ENCODE measurements at places on chromosomes 11 and 22.

DNA sequence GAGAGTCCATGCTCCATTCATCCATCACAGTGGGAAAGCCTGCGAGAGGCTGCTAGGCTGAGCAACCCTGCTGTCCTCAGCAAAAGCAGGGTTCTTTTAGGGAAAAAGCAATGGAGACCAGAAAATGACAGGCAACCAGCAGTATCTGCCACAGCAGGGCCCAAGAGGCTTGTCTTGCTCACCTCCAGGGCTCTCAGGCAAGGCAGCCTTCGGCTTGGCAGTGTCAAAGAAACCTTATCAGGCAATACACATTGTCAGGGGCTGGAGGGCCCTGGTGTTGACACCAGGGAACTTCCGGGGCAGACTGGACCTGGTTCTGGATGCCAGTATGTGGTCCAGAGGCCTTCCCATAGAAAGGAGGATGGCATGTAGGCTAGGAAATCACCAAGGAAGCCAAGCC, 10.2 kb upstream of the TLCD5 start:
- no peak for DNase-seq

DNA sequence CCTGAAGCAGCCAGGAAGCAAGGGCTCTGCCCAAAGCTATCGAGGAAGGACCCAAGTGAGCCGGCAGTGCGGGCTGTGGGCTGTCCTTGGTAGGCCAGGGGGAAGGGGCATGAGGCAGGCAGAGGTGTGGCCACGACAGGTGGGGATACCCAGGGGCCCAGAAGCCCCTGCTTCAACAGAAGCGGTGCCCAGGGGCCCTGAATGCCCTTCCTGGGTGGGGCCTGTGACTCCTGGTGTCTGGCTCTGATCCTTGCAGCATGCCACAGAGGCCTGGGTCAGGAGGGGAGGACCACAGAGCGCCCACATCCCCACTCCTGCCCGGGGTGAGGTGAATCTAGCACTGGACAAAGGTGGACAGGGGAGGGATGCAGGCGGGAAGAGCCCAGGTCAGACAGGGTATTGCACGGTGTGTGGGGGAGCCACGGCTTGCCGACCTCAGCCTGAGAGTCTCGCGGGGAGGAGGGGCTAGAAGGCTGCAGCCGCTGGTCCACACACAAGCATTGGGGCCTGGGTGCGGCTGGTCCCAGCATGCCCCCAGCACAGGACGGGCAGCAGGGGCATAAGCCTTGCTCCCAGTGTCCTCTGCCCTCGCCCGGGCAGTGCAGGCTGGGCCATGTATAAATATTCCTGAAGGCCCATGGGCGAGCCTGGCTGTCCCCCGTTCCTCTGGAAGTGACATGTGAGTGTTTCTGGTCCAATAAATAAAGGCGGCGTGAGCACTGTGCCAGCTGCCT, 19.0 kb downstream of the MAFF start:
- no peak for DNase-seq

DNA sequence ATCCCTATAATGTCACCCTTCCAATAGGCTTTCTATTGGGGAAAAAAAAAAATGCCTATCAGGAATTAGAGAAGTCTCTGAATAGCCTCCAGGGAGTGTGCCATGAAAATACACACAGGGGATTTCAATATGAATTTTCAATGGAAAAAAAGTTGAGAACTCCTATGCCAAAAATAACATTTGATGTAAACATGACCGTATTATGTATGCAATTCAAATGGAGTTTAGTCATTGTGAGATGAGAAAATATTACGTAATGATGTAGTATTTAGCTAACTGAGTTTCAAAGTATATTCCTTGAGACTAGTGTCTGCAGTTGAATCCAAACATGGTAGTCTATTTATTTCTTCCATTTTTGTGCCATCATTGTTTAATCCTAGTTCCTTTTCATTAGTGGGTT, 182.3 kb downstream of the BLID start:
- no peak for DNase-seq

GRCh38 chr11:13145461-13145860, 132.1 kb upstream of the BMAL1 start:
- DNase-seq: no peak

DNA sequence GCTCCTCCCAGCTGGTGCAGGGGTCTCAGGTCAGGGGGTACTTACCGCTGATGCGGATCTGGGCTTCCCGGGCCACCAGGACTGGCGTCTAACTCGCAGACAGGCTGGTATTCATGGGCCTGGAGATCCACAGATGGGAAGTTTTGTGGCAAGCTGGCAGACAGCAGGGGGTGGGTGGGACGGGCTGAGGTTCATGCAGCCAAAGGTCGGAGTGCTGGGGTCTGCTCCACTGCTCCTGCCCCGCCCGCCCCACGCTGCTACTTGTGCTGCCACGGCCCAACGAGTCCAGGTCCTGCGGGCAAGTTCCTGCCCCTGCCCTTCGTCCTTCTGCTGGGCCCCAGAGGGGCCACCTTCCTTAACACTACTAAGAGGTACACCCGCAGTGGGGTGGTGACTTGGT, 3.1 kb downstream of the ACY3 start:
- no peak for DNase-seq

DNA sequence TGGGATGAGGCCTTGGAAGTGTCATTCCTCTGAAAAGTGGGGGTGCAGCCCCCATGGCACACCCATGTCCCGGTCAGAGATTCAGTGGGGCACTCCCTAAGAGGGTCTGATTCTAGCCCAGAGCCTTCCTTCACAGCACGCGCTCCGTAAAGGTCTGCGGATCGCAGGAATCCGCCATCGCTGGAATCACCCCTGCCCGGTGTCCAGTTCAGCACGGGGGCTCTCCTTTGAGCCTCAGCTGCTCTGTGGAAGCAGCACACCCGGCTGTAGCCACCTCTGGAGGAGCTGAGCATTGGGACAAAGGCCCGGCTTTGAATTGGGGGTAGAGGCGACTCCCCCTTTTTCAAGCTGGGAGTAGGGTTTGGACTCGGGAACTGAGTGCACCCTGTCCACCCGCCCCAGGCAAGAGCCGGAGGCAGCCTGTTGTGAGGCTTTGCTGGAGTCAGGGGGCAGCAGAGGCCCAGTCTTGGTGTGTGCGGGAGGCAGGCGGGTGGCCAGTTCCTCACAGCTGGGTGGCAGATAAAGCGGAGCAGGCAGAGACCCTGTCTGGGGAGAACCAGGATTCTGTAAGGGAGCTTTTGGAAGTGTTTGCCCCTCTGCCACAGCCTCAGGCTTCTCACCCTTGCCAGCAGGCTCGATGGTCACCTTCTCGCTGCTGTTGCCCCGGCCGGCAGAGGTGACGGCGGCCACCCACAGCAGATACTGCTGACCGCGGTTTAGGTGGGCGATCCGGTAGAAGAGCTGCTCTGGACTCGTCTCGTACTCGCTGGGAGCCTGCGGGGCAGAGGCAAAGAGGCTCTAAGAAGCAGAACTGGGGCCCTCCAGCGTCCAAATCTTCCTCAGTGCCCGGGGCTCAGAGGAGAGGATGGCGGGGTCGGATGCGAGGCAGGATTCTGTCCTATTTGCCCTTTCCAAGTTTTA, 115.9 kb downstream of the CEP164 start:
- DNase-seq: no peak

GRCh38 chr22:36253523-36254490, 874 bp downstream of the APOL1 start:
- no peak for DNase-seq

DNA sequence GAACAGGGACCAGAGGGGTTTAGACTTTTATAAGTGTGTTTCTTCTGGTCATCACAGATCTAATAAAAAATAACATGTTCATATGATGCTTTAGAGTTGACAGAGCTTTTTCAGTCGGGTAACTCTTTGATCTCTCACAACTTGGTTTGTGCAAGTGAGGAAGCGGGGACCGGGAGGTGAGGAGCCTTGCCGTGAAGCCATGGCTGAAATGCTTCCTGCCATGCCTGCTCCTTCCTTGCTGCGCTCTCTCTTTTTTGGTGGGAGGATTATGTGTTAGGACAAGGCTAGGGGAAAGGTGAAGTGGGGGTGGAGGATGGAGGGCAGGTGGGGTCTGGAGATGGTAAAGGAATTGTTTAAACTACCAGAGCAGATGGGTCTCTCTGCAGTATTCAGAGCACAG, 23.8 kb downstream of the TEAD1 start:
- no peak for DNase-seq

DNA sequence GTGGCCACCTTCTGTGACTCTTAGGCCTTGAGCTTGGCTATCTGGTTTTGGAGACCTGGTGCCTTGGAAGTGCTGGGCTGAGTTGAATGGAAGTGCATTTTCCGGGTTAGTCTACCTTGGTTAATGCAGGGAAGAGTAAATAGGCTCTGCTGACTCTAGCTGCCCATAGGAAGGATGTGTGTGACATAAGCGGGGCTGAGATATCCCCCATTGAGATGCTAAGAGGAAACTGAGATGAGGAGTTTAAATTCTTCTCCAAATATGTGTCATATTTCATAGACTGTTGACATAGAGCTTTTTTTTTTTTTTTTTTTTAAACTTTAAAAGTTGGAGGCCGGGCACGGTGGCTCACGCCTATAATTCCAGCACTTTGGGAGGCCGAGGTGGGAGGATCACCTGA, 30.8 kb downstream of the ZNRF3 start:
- no peak for DNase-seq

DNA sequence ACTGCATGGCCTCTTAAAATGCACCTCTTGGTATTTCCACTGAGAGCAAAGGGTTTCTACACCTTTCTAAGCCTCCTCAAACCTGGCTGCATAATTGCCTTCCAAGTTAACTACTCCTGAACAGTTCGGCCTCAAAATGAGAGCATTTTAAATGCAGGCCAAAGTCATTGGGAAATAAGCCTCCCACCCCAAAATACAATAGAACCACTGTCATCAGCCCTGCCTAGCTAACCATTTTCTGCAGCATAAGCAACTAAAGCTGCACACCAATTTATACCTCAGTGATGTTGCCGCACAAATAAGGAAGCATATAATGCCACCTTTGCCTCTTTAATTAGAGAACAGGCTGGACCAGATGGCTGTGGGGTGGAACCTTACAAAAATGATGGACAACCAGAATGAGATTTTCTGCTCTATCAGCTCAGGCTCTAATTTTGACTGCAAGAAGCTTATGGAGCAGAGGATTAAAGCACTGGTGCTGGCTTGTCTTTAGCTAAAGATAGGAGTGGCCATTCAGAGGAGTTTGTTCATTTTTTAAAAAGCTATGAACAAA, 4.3 kb downstream of the TOB2 start:
- no peak for DNase-seq

DNA sequence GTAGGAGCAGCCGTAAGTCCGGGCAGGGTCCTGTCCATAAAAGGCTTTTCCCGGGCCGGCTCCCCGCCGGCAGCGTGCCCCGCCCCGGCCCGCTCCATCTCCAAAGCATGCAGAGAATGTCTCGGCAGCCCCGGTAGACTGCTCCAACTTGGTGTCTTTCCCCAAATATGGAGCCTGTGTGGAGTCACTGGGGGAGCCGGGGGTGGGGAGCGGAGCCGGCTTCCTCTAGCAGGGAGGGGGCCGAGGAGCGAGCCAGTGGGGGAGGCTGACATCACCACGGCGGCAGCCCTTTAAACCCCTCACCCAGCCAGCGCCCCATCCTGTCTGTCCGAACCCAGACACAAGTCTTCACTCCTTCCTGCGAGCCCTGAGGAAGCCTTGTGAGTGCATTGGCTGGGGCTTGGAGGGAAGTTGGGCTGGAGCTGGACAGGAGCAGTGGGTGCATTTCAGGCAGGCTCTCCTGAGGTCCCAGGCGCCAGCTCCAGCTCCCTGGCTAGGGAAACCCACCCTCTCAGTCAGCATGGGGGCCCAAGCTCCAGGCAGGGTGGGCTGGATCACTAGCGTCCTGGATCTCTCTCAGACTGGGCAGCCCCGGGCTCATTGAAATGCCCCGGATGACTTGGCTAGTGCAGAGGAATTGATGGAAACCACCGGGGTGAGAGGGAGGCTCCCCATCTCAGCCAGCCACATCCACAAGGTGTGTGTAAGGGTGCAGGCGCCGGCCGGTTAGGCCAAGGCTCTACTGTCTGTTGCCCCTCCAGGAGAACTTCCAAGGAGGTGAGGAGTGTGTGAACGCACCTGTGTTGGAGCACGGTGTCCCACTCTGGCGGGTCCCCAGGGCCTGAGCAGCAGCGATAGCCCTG, at the start of gene TAGLN:
TSS of gene TAGLN (plus strand) at position 318 of the 863 bp plus-strand sequence. CDS start 3,644 bp downstream, outside the sequence.
- no peak for DNase-seq

DNA sequence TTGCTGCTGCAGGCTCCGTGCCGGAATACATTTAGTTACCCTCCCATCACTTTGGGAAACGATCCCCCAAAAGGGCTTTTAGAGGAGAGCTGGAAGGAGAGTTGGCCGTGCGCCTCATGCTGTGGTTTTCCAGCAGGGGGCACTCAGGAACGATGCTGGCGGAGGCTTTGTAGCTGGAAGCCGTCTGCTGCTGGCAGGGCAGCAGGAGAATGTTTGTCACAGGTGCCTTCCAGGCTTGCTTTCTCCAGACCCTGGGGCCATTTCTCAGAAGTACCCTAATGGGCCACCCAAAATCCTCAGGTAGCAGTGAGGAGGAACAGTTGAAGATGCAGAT, 30.0 kb upstream of the CABP7 start:
- DNase-seq: no peak

DNA sequence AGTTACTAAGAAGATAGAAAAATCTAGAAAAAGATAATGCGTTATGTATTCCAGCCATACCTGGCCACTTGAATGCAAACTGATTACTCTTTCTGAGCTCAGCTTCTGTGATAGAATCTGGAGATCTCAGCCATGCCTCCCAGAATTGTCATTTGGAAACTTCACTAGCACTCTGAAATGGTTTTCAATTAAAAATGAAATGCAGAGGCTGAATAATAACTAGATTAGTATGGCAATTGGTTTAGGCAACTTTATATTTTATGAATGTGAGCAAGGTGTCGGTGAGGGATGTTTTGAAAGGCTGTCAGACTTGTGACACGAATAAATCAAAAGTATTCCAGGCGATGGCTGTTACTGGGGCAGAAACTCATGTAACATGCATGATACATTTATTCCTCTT, 128.8 kb upstream of the SORL1-AS1 start:
- no peak for DNase-seq

DNA sequence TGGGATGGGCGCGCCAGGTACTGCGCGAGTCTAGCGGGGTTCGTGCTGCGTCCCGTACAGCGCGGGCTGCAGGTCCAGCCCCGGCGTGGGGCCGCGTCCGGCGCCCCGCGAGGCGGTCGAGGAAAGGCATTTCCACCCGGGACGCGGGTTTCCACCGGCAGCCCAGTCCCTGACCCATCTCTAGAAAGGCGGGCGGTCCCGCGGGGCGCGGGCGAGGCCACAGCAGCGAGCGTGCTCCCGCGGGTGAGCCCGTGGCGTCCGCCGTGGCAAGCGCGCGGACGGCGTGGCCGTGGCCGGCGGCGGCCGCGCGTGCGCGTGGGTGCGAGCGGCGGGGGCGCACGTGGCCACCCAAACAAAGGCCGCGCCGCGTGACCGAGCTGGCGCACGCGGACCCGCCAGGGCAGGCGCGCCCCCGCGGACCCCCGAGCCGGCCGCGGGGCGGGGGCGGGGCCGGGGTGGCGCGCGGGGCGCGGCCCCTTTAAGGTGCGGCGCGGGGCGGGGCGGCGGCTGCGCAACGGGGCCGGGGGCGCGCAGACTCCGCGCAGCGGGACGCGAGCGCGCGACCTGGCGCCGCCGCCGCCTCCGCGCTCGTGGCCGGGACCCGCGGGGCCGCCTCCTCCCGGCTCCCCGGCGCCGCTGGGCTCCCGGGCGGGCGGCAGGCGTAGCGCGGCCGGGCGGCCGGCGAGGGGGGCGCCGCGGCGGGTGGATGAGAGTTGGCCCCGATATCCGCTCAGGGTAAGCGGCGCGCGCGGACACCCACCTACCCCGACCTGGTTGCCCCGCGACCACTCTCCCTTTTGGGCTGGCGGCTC, 39.3 kb upstream of the CELSR1 start:
- no peak for DNase-seq

- DNase-seq: no peak
These were observed 10.8 kb downstream of the PRR5L start for GRCh38 chr11:36306888-36307287.
